ENCODE measurements at places on chromosomes 3 and 15.

- no peak for DNase-seq
Measured at GRCh38 chr3:9387322-9387655, 10.1 kb upstream of the SETD5 start.

DNA sequence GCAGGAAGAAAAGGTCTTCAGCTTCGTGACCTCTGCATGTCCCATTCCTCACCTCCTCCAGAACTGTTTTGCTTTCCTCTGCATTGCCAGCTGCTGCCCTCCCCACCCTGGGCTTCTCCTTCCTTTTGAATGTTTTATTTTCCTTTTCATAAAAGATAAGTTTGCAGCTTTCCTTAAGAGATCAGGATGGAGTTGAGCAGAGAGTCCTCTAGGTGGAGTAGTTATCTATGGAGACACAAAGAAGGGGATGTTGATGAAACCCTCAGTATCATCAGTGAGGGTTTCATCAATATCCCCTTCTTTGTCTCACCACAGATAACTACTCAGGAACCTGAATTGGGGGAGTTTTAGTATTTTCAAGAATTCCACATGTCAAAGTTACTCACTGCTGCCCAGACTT, 19.0 kb upstream of the SLC25A36 start:
- DNase-seq = no peak

DNA sequence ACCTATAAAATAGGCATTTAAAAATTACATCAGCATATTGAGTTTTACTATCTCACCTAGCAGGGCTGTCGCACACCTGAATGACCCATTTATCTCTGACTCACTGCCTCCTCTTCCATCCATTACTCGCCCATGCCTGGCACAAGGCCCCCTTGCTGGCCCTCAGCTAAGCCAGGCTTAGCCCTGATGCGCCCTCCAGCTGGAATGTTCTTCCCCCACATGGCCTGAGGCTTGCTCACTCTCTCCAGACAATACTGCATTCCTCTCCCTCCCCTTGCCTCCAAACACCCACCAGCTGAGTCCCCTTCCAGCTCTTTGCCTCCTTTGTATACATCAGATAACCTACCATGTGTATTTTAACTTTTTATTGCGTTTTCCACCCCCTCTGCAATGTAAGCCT, 7.2 kb downstream of the SH3BP5 start:
- DNase-seq = no peak

DNA sequence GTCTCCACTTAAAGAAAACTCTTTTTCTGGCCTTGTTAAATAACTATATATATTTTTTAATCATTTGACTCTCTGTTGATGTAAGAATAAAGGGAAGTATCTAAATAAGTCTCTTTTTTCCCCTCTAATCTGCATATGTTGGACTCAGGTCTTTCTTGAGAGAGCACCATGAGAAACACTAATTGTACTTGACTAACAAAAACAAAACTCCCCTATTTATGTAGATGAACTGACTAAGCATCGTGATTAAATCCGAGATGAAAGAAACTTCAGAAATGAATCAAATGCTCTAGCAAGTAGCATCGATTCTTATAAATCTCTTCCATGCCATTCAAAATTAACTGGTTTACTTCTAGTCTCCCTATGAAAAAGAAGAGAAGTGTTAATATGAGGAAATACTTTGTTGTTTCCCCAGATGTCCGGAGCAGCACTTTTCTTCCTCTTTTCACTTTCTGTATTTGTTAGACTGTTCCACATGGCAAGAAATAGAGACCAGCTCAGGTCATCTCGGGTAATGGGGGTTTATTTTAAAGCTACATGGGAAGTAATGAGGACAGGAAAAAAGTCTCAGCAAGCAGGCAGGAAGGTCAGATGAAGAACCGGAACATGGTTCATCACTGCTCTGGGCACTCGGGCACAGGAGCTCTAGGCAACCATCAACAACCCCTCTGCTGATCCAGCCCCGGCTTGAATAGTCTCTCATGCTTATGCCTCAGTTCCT, 288.3 kb downstream of the CNTN6 start:
- DNase-seq = no peak

GRCh38 chr3:133901083-133901482, 5.4 kb upstream of the RAB6B start:
- no peak for DNase-seq

GRCh38 chr3:101643009-101643844, 33.7 kb downstream of the ZBTB11 start:
- no peak for DNase-seq

- DNase-seq = no peak
Measured at GRCh38 chr3:14524311-14524711, 15.8 kb downstream of the GRIP2 start.

- DNase-seq = no peak
Measured at GRCh38 chr15:63210151-63211091, 21.0 kb downstream of the RAB8B start.

DNA sequence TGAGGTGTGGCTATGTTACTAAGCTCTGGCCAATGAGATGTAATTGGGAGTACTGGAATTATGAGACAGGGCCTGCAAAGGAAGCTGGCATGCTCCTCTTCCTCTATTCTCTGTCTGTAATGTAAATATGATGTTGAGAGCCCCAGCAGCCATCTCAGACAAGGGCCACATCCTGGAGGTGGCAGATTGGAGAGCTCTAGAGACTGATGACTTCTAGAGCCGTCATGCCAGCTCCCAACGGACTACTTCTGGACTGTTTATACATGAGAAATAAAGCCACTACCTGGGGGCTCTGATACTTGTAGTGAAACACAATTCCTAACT, 19.7 kb downstream of the PLD1 start:
- no peak for DNase-seq

GRCh38 chr15:85047271-85047948, 65.8 kb downstream of the PDE8A start:
- DNase-seq = peak; percentile 70

GRCh38 chr3:12405432-12406272, 78.6 kb upstream of the TSEN2 start:
- DNase-seq = no peak

DNA sequence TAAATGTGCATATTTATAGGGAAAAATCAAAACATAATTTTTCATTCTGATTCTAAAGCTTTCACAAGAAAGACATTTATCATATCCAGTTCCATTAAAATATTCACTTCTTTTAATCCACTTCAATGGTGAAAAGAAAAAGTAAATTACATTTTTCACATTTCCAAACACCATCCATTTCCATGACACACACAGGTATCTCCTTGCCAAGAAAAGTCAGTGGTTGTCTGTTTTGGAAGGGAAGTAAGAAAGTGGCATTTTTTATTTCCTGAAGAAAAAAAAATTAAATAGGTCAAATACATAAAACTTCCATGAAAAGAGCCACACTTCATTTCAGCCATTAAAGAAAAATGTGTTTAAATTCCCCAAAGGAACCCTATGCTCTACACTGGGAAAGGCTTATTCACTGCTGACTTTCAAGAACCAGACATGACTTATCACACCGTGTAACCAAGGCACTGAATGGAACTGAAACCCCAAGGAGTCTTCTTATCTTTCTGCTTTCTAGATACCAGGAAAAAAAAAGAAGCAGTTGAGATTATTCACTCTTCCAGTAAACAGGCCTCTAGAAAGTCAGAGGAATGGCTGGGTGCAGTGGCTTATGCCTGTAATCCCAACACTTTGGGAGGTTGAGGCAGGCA, 44.5 kb downstream of the OSBPL10 start:
- no peak for DNase-seq

- DNase-seq = no peak
Measured at GRCh38 chr15:100433304-100433703, 91.5 kb upstream of the ADAMTS17 start.

DNA sequence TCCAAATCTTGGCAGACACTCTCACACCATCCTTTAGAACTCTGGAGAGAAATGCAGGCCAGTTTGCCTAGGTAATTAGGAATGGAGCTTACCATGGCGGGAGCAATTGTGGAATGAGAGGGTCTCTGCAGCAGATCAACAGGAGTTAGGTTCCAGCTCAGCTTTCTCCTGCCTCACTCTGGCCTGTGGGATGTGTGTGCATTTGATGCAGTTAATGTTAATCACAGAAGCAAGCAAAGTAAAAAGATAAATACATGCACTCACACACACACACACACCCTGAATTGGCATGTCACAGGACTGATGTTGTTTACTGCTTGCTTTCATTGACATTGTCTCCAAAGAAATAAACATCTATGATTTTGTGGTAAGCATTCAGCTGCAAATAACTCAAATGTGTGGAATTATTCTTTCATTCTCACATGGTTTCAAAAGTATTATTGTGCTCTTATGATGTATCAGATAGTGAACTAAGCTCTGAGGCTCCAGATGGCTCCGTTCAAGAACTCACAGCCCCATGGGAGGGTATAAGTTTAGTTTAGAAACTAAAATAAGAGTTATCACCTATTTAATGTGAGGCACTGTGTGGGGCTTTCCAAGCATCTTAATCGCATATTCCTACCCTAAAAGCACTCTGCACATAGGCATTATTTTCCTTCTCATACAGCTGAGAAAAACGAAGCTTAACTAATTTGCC, 31.3 kb upstream of the BFSP2 start:
- DNase-seq = no peak

DNA sequence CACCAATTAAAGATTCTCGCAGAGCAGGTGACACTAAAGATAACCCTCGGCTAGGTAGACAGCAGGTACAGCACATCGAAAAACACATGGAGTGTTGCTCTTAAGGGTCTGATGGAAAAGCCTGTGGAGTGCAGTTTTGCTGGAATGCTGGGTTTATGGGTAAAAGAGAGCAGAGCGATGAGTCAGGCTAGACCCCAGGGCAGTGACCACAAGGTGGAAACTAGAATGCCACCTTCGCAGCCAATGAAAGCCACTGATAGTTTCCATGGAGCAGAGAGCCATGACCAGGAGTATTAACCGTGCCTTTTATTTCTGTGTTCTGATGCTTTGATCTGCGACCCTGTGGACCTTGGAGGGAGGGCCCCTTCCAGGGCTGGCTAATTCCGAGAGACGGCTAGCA, 149.8 kb downstream of the GABRB3 start:
- DNase-seq = no peak

GRCh38 chr3:182027366-182027765, 315.6 kb downstream of the SOX2 start:
- DNase-seq = peak; percentile 18

- DNase-seq = no peak
Measured at GRCh38 chr15:76116138-76116885, 56.5 kb downstream of the TMEM266 start.

DNA sequence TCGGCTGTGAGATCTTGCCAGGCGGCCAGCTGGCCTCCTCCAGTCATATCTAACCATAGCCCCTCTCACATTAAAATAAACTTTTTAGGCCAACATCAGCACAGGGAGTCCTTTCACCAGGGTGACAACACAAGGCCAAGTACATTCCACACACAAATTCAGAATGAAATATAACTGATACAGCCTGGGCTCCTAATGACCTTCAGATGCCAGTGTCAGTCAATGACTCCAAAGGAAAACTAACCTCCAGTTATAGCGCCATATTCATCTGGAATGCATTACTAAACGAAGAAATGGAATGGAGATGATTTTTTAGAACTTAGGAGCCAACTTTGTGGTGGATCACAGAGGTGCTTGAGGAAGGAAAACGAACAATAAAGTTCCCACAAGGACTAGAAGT, 205.4 kb downstream of the GREM1 start:
- no peak for DNase-seq

GRCh38 chr15:67777773-67778172, 47.5 kb upstream of the SKOR1 start:
- no peak for DNase-seq

DNA sequence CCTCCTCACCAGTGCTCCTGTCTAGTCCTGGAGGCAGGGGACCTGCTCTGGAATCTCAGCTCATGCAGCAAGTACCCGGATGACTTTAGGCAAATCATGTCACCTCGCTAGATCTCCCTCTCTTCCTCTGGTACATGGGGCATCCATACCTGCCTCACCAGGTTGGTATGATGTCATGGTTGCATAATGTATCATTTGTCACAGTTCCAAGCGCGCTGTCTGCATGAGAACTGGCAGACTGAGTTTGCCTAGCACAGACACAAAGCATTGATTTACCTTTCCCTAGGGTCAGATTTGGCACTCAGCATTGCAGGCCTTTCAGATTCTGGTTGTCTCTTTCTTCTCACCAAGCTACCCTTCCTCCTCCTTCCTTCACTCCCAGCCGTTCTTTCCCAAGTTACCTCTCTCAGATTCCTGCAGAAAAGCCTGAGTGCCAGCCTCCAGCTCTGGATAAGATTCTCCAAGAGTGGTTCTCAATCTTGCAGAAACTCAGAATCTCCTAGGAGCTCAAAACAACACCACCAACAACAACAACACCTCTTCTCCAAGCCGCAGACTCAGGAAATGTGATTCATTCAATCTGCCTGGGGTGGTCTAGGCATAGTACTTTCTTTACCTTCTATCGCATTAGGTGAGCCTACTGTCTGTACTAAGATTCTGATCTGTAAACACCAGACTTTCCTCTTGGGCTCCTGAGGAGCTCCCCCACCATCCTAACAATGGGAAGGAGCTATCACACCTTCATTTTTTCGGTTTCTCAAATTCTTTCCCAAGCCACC, 29.5 kb downstream of the FAM43A start:
- DNase-seq = no peak

DNA sequence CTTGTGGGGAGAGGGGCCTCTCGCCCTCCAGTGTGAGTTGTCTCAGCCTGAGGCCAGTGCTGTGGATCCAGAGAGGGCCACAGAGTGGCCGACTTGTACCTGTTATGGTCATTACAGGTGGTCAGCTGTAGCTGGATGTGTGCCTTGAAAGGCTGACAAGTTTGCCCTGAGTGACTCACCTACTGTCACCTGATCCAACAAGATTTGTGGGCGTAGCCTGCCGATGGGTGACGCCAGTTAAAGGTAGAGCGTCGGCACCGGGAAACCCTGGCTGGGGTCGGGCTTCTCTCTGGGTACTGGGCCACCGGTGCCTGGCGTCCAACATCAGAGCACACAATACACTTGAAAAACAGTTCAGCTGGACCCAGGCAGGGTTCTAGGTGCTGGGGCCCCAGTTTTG, 2.8 kb upstream of the ISG20 start:
- no peak for DNase-seq

DNA sequence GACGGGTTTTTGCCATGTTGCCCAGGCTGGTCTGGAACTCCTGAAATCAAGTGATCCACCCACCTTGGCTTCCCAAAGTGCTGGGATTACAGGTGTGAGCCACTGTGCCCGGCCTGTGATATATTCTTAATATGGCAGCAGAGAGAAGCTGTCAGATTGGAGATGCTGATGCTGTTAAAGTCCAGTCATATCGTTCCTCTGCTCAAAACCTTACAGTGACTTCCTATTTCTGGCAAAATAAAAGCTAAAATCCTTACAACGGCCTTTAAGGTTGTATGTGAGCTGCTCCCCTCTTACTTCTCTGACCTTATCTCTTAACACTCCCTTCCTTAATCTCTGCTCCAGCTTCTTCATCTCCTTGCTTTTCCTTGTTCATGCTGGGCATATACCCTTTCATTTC, 26.6 kb upstream of the MGA start:
- no peak for DNase-seq

- no peak for DNase-seq
Measured at GRCh38 chr15:39582977-39583595, 2.2 kb downstream of the THBS1 start.

- DNase-seq = peak; percentile 46
Measured at GRCh38 chr3:171306631-171307030, 153.6 kb downstream of the TNIK start.
